ENCODE measurements at places on chromosomes 11 and 22. TPM values are rescaled to one million over a fixed set of nuclear protein-coding genes. Genes with fewer than 3 reads are reported as not detected.

GRCh38 chr22:24400726-24401596 is 26.4 kb upstream of the ADORA2A start:
- DNase-seq: no peak
- H3K27ac ChIP-seq: peak overlapping the region; percentile 84
- peaks cover 23% of the 10 kb centered on the region for H3K36me3 ChIP-seq
- H3K27me3 ChIP-seq: no peaks in the 10 kb centered on the region

- peaks cover 54% of the 10 kb centered on the region for H3K36me3 ChIP-seq
- no peak overlapping the region for H3K4me3 ChIP-seq
- no peaks in the 10 kb centered on the region for H3K4me1 ChIP-seq
- H3K27me3 ChIP-seq: no peaks in the 10 kb centered on the region
These were observed 8.1 kb downstream of the ATG13 start for GRCh38 chr11:46625406-46625805.

- H3K36me3 ChIP-seq: no peaks in the 10 kb centered on the region
- H3K4me3 ChIP-seq: no peak overlapping the region
- H3K27me3 ChIP-seq: no peaks in the 10 kb centered on the region
These were observed 34.5 kb downstream of the CTSC start for GRCh38 chr11:88303037-88303436.

DNA sequence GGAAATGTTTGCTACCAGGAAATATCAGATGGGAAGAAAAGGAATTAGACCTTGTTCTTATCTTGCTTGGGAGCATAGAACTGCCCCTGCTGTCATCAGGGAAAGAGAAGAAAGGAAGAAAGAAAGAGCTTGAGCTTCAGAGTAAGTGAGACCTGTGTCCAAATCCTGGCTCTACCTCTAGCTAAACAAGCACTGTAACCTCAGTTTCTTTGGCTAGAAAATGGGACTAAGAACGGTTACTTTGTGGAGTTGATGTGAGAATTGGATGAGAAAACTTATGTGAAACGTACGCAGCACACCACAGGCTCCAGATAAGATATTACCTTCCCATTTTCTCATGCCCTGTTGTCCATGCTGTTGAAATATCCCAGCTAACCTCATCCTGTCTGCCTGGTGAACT is 57.1 kb upstream of the CREB3L1 start:
- H3K4me3 ChIP-seq: no peak overlapping the region
- H3K4me1 ChIP-seq: no peaks in the 10 kb centered on the region
- H3K36me3 ChIP-seq: no peaks in the 10 kb centered on the region
- no peak for DNase-seq

GRCh38 chr11:121567995-121568394 is 115.2 kb upstream of the SORL1-AS1 start:
- no peak overlapping the region for H3K4me3 ChIP-seq
- H3K27ac ChIP-seq: no peak overlapping the region
- DNase-seq: no peak
- H3K36me3 ChIP-seq: peaks cover 8% of the 10 kb centered on the region
- H3K4me1 ChIP-seq: no peaks in the 10 kb centered on the region
- H3K27me3 ChIP-seq: no peaks in the 10 kb centered on the region

GRCh38 chr22:30212363-30212995 is 34.1 kb downstream of the LIF start:
- H3K27ac ChIP-seq: no peak overlapping the region
- no peaks in the 10 kb centered on the region for H3K27me3 ChIP-seq
- DNase-seq: peak; percentile 81
- peaks cover 2% of the 10 kb centered on the region for H3K4me1 ChIP-seq

DNA sequence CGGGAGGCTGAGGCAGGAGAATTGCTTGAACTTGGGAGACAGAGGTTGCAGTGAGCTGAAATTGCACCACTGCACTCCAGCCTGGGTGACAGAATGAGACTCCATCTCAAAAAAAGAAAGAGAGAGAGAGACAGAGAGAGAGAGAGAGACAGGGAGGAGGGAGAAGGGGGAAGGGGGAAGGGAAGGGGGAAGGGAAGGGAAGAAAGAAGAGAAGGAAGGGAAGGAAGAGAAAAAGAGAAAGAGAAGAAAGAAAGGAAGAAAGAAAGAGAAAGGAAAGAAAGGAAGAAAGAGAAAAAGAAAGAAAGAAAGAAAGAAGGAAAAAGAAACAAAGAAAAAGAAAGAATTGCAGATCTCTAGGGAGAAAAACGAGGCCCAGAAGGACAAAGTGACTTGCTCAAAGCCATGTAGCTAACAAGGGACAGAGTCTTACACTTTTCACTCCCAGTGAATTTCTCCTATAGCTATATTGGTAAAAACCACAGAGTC is 73.8 kb upstream of the BIRC3 start:
- H3K36me3 ChIP-seq: no peaks in the 10 kb centered on the region
- no peaks in the 10 kb centered on the region for H3K27me3 ChIP-seq
- no peak for DNase-seq
- H3K27ac ChIP-seq: peak overlapping the region; percentile 58

- H3K27me3 ChIP-seq: no peaks in the 10 kb centered on the region
- H3K27ac ChIP-seq: no peak overlapping the region
- no peak overlapping the region for H3K4me3 ChIP-seq
- DNase-seq: no peak
These were observed 1.4 kb upstream of the TNNI2 start for GRCh38 chr11:1837171-1838076.

- peaks cover 37% of the 10 kb centered on the region for H3K4me1 ChIP-seq
- no peak overlapping the region for H3K4me3 ChIP-seq
- H3K27ac ChIP-seq: no peak overlapping the region
- H3K27me3 ChIP-seq: no peaks in the 10 kb centered on the region
- H3K36me3 ChIP-seq: no peaks in the 10 kb centered on the region
These were observed 10.9 kb downstream of the LINC01488 start for GRCh38 chr11:69492201-69492991.

DNA sequence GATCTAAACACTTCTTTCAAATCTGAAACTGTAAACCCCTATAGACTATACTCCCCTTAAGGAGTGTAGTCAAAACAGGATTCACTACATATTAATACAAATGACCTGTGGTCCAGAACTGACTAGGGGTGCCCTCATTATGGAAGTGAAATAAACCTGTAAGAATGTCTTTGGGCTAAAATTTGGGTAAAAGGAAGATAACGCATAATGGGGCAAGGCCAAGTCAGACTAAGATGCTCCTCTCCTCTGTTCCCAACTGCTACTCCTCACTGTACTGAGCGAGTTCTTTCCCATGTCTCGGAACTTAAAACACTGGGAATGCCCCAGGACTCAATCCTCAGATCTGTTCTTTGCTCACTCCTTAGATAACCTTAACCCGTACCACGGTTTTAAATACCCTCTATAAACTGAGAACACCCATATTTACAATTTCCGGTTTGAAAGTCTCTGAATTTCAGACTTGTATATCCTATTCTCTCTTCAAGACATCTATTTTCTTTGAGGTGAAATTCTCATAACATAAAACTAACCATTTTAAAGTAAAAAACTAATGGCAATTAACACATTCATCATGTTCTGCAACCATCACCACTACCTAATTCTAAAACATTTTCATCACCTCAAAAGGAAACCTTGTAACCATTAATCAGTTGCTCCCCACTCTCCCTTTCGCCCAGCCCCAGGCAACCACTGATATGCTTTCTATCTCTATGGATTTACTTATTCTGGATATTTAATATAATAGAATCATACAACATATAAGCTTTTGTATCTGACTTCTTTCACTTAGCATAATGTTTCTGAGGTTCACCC is 4.0 kb downstream of the THAP12 start:
- H3K27ac ChIP-seq: no peak overlapping the region
- DNase-seq: no peak
- peaks cover 15% of the 10 kb centered on the region for H3K4me1 ChIP-seq
- H3K36me3 ChIP-seq: no peaks in the 10 kb centered on the region

- no peaks in the 10 kb centered on the region for H3K4me1 ChIP-seq
- no peaks in the 10 kb centered on the region for H3K36me3 ChIP-seq
- H3K27me3 ChIP-seq: no peaks in the 10 kb centered on the region
- no peak for DNase-seq
- H3K4me3 ChIP-seq: no peak overlapping the region
These were observed 124.7 kb upstream of the BMAL1 start for GRCh38 chr11:13152736-13153541.

- DNase-seq: no peak
- H3K4me1 ChIP-seq: no peaks in the 10 kb centered on the region
- H3K27ac ChIP-seq: no peak overlapping the region
- no peaks in the 10 kb centered on the region for H3K36me3 ChIP-seq
- no peaks in the 10 kb centered on the region for H3K27me3 ChIP-seq
These were observed 174.2 kb upstream of the ARHGAP20 start for GRCh38 chr11:110886288-110886970.

- no peak for DNase-seq
- H3K36me3 ChIP-seq: no peaks in the 10 kb centered on the region
- no peaks in the 10 kb centered on the region for H3K27me3 ChIP-seq
- no peak overlapping the region for H3K4me3 ChIP-seq
- no peaks in the 10 kb centered on the region for H3K4me1 ChIP-seq
These were observed 1068.9 kb downstream of the OPCML start for GRCh38 chr11:132463295-132464002.

DNA sequence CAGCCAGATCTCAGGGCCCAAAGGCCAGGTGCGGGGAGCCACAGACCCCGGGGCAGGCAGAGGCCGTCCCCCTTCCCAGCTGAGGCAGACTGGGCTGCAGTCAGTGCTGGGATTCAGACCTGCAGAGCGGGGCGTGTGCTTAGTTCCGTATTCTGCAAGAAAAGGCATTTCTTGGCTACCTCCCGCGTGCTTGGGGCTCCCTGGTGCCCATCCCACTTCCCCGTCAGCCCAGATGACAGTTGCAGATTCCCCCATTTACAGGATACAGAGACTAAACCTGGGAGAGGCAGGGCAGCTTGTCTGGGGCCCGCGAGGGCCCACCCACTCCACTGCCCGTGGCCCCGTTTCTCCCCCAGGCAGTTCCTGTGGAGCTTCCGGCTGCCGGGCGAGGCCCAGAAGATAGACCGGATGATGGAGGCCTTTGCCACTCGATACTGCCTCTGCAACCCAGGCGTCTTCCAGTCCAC is 18.3 kb downstream of the CYTH4 start:
- no peak overlapping the region for H3K4me3 ChIP-seq
- DNase-seq: no peak
- H3K27me3 ChIP-seq: no peaks in the 10 kb centered on the region
- H3K4me1 ChIP-seq: no peaks in the 10 kb centered on the region
- H3K27ac ChIP-seq: no peak overlapping the region
- no peaks in the 10 kb centered on the region for H3K36me3 ChIP-seq

GRCh38 chr11:102849311-102849710 is 5.9 kb upstream of the MMP3 start:
- no peak overlapping the region for H3K27ac ChIP-seq
- no peaks in the 10 kb centered on the region for H3K27me3 ChIP-seq
- H3K4me3 ChIP-seq: no peak overlapping the region
- H3K36me3 ChIP-seq: no peaks in the 10 kb centered on the region

GRCh38 chr11:47014097-47014496 is 77.5 kb downstream of the CSTPP1 start:
- DNase-seq: no peak
- no peaks in the 10 kb centered on the region for H3K27me3 ChIP-seq
- H3K4me3 ChIP-seq: no peak overlapping the region
- no peaks in the 10 kb centered on the region for H3K4me1 ChIP-seq
- no peak overlapping the region for H3K27ac ChIP-seq
- no peaks in the 10 kb centered on the region for H3K36me3 ChIP-seq

DNA sequence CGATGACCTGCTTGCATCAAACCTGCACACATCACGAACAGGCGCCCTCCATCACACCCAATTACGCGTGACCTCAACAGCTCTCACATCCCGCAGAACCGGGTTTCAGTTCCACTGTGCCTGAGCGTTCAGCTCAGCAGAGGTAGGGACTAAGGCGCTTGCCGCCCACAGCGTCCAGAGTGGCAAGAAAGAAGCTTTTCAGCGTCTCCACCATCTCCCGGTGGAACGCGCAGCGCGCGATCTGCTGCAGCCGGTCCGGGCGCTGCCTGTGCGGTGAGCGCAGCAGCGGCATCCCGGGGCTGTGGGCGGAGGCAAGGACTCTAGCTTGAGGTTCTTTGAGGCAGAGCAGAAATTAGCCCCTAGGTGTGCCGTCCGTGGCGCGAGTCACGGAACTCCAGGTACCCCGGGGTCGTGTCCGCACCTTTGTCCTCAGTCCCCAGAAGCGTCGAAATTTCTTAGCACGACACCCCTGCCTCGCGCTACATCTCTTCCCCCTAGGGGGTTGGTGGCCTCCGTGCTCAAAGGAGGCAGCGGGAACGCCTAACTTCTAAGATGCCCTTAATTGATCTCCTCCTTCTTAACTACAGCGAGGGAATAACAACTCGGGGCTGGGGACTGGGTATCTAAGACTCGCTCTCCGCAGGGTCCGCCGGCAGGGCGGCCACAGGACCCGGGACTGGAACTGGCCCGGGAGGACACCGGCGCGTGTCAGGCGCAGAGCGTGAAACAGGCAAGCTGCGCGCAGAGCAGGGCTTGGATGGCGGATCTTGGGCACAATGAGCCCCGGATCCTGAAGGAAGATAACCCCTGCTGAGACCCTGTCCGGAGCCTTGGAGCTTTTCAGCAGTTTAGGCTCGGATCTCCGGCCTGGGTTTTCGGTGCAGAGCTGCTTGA is 1.7 kb upstream of the CALCA start:
- H3K4me3 ChIP-seq: peak overlapping the region; percentile 51
- H3K4me1 ChIP-seq: peaks cover 19% of the 10 kb centered on the region
- no peak overlapping the region for H3K27ac ChIP-seq
- H3K36me3 ChIP-seq: no peaks in the 10 kb centered on the region
- peaks cover 10% of the 10 kb centered on the region for H3K27me3 ChIP-seq
- DNase-seq: no peak

DNA sequence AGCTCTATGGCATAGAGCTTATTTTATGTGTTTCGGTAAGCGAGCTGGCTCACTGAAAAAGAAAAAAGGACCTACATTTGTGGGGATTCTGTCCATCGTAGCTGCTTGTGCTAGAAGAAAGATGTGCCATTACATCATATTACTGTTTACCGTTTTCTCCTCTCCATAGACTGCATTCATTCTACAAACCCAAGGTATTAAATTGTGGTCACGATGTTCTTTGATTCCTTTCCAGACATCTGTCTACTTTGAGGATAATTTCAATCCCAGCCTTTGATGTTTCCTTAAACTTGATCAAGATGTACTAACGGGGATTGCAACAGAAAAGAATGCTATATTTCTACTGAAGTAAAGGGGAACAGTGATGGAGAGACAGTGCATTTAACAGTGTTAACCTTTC is 5.5 kb upstream of the OR52N1 start:
- H3K36me3 ChIP-seq: no peaks in the 10 kb centered on the region
- H3K27me3 ChIP-seq: no peaks in the 10 kb centered on the region
- no peak overlapping the region for H3K4me3 ChIP-seq
- DNase-seq: no peak

Gene SUSD2
- total RNA-seq: 51.0 TPM

Gene CARD18
- not detected for total RNA-seq

Gene SCGB1D2
- total RNA-seq: not detected

Gene MAJIN
- not detected for total RNA-seq

Gene PNPLA5
- total RNA-seq: not detected

Gene GGT1
- not detected for total RNA-seq

Gene DERL3
- total RNA-seq: 7.5 TPM

Gene TMEM45B
- total RNA-seq: not detected

Gene OR10A2
- total RNA-seq: not detected

Gene CCDC116
- not detected for total RNA-seq

Gene RASD2
- total RNA-seq: 6.6 TPM

Gene RNASEH2C
- total RNA-seq: 155 TPM

Measured in ascending aorta (tissue), 2 donors.